ENCODE measurements at places on chromosomes 6 and 20.

DNA sequence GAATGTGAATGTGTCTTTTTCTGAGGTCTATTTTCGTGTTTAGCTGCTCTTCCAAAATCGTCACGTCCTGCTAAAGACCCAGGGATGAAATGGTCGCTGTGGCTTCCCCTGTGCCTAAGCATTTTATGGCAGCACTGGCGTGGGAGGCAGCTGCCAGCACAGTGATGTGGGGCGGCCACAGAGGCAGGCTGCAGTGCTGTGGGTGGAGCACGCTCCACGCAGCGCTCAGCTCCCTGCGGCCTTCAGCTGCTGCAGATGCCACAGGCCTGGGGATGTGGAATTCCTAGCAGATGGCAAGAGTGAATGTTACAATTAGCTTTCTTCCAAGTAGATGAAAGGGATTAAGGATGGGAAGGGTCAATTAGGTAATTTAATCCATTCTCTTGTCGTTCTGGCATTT lies 242.6 kb downstream of the SMOC2 start:
- no peak for DNase-seq

GRCh38 chr6:89706121-89706520 lies 67.6 kb upstream of the LYRM2 start:
- DNase-seq, result no peak

DNA sequence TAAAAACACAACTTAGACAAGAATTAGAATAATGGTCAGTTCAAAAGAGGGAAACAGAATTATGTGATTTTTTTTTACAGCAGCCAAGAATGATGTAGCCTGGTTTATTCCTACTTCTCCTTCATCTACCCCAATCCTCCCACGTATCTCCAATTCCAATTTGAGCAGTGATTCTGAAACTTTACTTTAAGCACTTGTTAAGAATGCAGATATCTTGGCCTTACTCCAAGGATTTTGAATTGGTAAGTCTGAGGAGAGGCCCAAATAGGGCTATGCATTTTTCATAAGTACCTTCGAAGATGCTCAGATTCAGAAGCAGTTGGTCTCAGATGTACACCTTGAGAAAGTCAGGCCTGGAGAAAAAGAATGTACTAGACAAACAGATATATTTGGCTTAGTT lies 233.4 kb upstream of the FLRT3 start:
- no peak for DNase-seq

GRCh38 chr20:9572670-9573069 lies 58.3 kb downstream of the LAMP5 start:
- DNase-seq, result no peak

- DNase-seq, result no peak
Observed at GRCh38 chr6:111468329-111469012, 14.5 kb downstream of the REV3L start.

- DNase-seq, result no peak
Observed at GRCh38 chr6:32886681-32887383, 32.8 kb downstream of the PSMB9 start.

DNA sequence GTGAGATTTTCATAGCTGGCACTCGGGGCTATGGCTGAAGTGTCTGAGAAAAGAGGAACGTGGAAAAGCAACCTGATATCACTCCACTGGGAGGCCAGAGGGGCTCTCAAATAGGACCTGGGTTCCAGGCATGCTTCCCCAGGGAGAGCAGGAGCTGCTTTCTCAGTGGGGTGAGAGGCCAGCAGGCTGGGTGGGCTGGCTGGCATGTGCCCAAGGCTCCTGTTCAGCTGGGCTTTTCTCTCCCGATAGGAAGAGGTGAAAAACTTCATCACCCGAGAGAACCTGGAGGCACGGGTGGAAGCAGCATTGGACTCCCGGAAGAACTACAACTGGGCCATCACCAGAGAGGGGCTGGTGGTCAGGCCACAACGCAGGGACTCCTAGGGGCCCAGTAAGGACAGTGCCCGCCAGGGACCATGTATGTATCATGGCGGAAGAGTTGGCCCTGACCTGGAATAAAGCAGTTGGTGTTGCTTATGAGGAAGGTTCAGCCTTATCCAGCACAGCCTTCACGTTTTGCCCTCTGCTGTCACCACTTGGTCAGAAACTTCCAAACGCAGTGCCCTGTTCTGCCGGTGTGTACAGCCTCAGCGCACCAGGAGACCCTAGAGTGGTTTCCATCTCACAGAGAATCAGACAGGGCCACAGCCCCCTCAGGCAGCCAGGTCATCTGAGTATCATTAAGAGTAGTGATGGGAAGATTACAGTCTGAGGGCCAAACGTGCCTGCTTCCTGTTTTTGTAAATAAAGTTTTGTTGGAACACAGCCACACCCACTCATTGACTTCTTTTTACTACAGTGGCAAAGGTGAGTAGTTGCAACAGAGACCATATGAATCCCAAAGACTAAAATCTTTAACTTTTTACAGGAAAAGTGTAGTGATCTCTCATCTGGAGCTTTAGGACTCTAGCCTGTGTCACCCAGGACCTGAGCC lies 1.9 kb downstream of the MRPS26 start:
- no peak for DNase-seq

DNA sequence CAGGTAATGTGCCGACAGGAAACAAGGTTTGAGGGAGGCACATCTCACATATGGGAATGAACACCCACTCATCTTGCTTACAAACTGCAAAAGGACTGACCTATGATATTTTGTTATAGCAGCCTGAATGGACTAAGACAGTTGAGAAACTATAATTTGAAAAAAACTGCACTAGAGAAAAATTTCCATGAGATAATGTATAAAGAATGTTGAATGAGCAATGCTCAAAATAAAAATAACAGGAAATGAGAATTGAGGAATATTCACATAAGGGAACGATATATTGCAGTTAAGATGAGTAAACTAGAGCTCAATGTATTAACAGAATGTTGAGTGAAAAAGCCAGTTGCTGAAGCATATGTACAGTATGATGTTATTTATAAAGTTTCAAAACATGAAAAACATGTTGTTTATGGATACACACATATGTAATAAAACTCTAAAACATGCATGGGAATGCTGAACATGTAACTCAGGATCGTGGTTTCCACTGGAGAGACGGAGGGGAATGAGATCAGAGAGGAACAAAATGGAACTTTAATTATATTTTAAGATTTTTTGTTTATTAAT lies 6.3 kb upstream of the TBC1D22B start:
- DNase-seq, result no peak

DNA sequence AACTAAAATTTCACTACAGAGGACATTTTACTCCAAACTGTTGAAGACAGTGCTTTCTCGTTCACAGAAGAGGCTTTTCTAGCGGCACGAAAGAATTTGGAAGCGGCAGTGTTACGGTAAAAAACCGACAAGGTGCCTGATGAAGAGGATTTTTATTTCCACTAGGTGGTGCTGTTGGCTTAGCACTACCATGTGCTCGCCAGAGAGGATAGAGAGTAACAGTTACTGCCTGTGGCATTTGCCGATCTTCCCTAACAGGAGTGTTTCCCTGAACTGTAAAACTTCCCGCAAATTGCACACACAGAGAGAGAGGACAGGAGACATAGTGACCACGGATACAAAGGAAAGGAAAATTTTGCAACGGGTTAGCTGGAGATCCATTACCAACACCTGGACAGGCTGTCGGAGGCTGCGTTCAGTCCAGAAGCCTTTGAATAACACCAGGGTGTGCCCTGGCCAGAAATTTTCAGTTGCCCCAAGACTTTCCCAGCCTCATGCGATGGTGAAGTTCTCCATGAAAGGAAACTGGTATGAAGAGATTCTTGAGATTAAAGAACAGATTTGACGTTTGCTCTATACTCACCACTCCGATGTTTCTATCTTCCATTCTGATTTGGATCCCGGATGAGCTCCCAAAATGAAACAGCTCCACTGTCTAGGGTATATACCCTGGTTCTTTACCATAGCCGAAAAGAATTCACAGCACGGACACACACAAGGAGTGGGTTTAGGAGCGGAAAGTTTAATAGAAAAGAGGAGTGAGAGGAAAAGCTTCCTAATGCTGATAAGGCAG lies 48.1 kb downstream of the HLA-DPB1 start:
- no peak for DNase-seq

GRCh38 chr20:50821257-50821921 lies 26.5 kb downstream of the BCAS4 start:
- no peak for DNase-seq

DNA sequence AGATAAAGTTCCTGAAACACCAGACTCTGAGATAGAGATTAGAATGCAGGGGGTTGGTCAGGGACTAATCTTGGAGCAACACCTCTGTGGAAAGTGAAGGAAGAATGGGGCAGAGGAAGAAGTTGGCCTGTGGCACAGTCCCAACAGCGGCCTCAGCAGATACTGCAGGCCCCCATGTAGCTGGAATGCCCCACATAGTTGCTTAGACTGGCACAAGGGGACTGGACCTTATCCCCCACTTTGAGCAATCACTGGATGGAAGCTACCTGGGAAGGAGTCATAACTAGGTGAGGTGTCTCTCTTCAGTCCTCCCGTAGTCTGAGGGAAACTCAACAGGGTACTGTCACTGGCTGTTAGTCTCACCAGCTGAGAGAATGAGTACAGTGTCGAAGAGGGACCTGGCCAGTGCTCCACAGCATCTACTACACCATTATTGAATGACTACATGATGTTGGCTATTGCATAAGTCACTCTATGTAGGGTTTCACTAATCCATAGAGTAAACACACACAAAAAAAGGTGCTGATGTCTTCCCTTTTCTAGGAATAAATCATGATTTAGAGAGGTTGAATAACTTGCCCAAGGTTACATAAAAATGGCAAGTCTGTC lies 47.5 kb downstream of the ADGRG6 start:
- DNase-seq, result no peak

- DNase-seq, result no peak
Observed at GRCh38 chr20:46984405-46984804, 89.8 kb downstream of the EYA2 start.

DNA sequence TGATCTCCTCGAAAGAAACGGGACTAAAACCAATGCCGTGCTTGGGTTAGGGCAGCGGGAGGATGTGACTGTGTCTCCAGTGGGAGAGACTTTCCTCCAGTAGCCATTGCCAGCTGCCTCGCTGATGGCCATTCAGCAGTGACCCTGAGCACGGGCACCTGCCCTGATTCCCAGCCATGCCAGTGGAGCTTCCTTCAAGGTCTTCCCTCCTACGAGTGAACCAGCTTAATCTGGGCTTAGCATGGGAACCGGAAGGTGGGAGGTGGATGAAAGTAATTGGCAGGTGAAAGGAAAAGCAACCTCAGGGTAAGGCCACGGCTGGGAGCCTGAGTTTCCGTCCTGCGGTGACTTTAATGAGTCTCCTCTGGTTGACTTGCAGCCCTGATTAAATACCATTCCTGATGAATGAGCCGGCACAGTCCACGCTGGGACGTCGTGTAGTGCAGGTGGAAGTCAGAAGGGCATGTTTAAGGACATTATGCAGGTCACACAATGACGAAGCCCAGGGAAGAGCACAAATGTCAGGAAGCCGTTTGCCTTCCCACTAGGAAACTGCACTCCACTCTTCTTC lies 813.5 kb downstream of the QKI start:
- DNase-seq, result no peak

- no peak for DNase-seq
Observed at GRCh38 chr6:21554286-21554685, 39.3 kb upstream of the SOX4 start.

DNA sequence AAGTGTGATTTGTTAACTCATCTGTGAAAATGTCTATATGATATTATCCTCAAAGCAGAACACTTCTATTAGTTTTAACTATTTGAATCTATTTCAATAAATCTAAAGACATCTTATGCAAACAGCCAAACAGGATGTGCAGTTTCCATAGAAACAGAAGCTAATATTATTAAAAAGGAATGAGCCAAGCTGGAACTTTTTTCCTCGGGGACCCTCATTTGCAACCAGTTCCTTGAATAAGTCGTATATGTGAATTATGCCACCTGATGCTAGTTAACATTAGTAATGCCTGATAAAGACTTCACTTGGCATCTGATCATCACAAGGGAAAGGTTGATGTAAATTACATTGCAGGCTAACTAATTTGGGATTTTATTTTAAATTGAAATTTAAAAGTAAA lies 216.9 kb upstream of the SMLR1 start:
- DNase-seq, result no peak

DNA sequence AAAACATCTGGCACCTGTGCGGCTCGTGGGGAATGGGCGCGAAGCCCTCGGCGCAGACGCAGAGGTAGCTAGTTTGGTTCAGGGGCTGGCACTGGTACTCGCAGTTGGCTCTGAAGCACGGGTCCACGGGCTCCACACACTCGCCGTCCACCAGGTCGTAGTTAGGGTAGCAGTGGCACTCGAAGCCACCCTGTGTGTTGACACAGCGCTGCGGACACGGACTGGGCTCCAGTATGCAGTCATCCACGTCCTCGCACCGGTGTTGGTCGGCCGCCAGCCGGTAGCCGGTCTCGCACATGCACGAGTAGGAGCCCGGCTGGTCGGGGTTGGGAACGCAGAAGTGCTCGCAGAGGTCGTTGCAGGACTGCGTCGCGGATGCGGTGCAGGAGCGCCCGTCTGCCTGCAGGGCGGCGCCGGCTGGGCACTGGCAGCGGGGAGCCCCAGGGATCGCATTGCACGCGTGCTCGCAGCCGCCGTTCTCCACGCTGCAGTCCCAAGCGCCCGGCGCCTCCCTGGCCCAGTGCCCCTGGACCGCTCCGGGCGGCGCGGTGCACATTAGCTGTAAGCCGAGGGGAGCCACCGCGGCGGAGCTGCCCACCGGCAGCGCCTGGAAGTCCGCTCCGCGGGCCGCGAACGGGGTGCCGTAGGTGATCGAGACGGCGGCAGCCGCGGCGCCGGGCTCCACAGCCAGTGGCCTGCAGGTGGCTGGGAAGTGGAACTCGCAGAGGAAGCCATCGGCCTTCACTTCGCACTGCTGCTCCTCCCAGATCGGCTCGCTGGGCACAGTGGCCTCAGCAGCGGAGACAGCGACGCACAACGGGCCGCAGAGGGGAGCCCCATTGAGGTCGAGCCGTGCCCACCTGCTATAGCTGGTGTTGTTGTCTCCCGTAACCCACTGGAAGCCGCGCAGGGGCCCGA lies 930 bp downstream of the THBD start:
- DNase-seq, result no peak

DNA sequence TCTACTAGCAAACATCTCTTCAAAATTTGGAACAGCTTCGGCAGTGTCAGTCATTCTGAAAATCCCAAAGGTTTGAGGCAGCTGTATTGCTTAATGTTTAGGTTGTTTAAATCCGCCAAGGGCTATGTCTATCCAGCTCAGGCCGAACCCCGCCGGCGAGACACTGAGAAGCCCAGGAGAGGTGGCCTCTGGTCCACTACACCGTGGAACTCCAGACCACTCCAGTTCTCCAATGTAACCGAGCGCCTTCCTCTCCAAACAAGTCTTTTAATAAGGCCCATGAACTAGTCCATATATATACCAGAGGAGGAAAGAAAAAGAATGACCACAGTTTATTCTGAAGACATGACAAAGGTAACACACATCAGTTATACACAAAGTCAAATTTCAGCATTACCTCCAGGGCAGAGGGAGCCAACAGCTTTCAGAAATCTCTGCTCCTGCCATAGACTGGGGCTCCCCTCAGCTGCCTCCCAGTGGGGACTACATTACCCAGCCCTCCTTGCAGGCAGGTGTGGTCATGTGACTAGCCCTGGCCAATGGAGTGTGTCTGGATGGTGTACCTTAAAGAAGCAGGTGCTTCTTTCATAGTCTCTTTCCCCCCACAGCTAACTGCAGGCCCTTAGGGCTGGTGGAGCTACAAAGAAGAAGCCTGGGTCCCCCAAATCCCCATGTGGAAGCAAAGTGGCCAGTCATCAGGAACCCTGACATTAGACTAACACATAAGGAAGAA lies at the start of gene RAMACL:
TSS of gene RAMACL (minus strand) at position 255 of the 733 bp plus-strand sequence. CDS start at position 54, 201 bp downstream.
- no peak for DNase-seq
